ENCODE measurements at places on chromosomes 1 and 21.

- DNase-seq: no peak
These were observed 543 bp upstream of the MARK1 start for GRCh38 chr1:220527279-220527907.

GRCh38 chr1:23791516-23792047 lies 637 bp downstream of the LYPLA2 start:
- no peak for DNase-seq

DNA sequence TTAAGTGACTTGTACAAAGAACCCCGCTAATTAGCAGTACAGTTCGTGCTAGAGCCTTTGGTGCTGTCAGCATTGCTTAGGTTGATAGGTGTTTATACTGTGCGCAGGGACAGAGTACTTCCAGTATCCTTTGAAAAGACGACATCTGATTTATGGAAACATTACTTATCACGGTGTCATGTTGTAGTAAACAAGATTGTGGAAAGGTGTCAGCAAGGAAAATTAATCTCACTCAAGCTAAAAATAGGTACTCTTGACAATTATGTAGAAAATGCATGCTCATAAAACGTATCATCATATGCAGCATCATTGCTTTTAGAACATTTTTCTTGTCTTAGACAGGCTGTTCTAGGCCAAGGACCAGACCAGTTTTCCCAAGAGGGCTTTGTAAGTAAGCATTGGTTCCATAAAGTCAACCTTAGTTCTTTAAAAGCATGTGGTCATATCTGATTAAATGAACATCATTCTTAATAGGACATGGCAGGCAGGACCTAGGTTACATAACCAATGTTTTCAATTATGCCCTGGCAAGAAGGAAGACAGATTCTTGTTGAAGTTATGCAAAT lies 33.0 kb downstream of the SH3BGR start:
- no peak for DNase-seq

- DNase-seq: no peak
These were observed 128.7 kb downstream of the MAB21L3 start for GRCh38 chr1:116239916-116240315.

DNA sequence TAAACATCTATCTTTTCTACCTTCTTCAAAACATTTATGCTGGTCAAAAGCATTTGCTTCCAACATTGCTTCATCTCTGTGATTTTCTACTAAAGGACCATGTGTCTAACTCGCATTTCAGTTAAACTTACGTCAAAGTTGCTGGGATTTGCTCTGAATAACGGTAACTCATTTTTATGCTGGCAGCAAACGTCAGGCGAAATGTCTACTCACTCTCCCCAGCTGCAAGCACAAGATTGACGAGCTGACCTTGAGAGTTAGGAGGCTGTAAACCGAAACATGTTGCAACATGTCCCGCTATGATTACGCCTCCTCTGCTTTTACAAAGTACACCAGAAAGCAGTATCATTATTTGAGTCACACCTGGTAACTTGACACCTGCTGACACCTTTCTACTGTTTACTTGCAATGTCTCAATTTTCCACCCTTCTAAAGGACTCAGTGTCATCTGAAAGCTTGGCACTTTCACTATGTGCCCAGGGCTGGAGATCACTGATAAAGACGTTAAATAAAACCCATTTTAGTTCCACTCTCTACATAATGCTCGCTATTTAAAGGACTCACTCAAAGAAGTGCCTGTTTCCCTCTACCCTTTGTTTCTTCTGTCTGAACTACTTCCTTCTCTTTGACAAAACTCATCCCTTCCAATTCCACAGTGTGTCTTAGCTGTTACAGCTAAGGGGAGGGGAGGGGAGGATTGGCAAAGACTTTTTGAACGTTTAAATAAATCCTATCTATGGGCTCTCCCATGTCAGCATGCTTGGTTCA lies 111.9 kb downstream of the PTPN14 start:
- DNase-seq: no peak

DNA sequence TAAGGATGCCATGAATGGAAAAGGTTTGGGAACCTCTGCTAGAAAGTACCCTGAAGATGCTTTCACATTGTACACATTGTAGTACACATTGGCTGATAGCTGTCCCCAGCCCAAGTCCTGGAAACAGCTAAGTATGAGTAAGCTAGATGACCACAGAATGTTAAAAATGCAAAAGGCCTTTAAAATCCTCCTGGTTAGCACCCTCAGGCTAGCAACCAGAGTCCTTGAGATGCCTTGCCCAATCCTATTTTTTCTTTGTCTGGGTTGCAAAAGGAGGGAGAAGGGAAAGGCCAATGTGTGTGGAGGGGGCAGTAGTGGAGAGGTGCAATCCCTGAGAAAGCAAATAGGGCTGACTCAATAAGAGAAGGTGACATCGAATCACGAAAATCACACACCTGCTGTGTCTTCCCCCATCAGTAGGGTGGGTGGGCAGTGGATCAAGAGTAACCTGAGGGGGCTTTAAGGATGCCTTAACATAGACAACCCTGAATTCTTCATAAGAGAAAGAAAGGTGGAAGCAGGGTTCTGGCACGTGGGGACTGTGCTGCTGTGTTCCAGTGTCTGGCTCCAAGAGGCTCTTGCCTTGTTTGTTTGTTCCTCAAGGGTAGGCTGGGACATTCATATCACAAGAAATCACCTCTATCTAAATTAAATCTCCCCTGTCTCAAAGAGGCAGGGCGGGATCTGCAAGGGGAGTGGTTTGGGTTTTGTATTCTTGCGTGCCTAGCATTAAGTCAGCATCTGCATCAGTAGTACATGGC lies 266.2 kb upstream of the PLXNA2 start:
- no peak for DNase-seq

DNA sequence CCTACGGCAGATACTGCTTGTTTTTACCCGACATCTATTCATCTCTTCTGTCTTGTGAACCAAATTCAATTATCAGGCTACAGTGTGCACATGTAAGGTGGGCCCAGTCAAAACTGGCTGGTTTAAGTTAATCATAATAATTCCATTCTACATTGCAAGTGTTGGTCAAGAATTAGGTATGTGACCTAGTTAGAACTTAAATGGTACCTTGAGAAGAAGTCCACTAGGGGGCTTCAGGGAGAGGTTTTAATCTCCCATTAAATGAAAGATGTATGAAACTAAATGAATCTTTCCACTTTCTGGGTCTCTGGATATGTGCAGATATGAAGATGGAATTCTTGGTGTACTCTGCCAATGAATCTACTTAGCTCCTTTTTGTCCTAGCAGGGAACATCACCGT lies 187.1 kb downstream of the CDC42BPA start:
- DNase-seq: no peak

- DNase-seq: no peak
These were observed 3.3 kb downstream of the MX1 start for GRCh38 chr21:41429305-41429704.

DNA sequence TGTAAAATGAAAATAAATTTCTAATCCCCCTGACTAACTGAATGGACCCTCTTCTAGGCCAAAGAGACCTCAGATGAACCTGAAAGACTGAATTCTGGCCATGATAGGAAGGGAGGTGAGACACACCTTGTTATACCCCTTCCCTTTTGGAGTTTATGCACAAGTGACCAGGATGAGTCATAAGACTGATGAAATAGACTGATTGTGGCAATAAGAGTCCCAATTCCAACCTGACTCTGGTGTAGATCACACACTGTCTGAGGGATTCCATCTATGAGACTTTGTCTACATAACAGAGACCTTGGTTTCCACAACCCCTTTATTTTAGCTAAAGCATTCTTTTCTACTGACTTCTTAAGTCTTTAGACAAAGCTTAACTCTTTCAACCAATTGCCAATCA lies 13.5 kb upstream of the OR2G2 start:
- no peak for DNase-seq

- no peak for DNase-seq
These were observed 143.7 kb upstream of the ETS2 start for GRCh38 chr21:38661889-38662568.

DNA sequence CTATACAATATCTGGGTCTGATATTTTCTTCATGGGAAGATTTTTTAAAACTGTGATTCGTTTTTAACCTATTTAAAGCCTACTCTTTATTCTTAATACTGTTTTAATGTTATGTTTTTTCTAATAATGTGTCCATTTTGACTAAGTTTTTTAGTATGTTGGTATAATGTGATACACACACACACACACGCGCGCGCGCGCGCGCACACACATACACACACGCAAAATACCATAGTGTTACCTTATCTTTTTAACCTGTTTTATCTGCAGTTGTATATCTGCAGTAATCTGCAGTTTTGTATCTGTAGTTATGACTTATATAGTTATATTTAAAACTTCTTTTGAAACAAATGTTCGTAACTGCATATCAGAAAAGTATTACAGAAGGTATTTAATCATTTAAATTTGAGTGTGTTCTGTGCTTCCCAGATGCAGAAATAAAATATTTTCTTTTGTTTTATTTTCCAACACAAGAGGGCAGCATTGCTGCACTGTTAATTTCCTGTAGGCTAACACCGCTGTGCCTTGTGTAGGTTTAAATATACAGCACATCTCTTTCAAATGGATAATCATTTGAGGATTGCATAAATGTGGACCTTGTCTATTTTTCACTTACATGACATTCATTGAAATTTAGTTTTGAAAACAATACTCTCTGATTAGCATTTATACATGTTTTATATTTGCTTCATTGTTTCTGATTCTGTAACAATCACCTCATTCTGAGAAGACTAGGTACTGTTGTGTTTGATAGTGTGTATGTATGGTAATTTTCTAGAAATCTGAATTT lies 166.1 kb downstream of the PDE4B start:
- DNase-seq: no peak

- no peak for DNase-seq
These were observed 22.7 kb downstream of the INAVA start for GRCh38 chr1:200917291-200917817.

DNA sequence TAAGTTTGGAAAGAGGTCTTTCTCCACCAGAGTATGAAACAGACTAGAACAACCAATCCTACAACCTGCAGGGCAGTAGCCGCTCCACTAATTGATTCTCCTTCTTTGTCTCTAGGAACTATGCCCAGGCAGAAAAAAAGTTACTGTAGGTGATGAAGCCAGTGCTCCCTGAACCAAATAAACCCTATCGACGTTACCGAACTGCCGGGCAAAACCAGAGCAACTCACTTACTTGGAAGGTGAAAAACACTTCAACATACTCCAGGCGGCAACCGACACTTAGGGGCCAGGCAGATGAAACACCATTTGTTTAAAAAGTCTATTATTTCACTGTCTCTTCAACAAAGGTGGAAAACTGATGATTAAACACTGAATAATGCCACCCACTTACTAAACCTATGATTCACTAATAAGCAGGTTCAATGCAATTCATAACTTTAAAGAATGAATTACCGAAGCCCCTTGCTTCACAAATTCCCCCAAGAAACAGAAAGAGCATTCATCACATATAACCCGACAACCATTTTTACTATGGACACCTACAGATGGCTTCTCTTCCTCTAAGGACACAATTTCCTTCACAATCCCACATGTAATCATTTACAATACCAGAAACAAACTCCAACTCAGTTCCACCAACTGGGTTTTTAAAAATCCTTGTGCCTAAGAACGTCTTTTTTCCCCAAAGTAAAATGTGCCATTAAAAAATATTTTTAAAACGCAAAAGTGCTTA lies 1.6 kb downstream of the NRIP1 start:
- no peak for DNase-seq

DNA sequence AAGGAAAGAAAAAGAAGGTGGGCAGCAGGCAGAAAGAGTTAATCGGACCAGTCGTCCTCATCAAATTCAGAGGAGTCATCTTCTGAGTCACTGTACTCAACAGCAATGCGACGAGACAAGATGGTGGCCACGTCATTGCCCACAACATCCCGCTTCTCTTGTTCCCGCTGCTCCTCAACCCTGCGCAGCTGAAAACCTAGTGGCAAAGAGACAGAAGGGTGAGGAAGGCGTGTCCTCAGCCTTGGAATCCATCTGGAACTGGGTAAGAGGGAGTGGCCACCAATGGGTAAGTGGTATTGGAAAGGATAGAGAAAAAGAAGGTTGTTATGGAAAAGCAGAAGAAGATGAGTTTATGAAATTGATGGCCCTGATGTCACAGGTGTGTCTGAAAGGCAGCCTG lies 15.7 kb downstream of the GPR3 start:
- no peak for DNase-seq

DNA sequence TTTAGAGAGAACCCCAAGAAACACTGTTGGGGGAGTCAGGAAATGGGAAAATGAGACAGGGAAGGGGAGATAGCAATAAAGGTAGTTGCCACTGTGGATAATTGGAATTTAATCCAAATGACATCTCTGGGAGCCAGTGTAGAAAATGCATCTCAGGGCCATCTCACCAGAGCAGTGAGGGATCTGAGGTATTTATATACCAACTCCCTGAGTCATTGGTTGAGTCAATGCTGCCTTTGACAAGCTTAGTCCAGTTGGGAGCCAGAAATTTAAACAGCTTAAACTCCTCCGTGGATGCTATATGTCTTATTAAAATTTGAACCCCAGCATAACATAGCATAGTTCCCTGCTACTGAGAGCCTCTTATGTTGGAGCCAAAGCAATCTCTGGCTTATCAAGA lies 140.3 kb downstream of the SLC30A10 start:
- no peak for DNase-seq

- no peak for DNase-seq
These were observed 24.6 kb downstream of the B3GALT5 start for GRCh38 chr21:39637197-39637970.

GRCh38 chr1:84479998-84480397 lies 932 bp downstream of the RPF1 start:
- no peak for DNase-seq

GRCh38 chr1:31218705-31219104 lies 21.0 kb downstream of the NKAIN1 start:
- no peak for DNase-seq

DNA sequence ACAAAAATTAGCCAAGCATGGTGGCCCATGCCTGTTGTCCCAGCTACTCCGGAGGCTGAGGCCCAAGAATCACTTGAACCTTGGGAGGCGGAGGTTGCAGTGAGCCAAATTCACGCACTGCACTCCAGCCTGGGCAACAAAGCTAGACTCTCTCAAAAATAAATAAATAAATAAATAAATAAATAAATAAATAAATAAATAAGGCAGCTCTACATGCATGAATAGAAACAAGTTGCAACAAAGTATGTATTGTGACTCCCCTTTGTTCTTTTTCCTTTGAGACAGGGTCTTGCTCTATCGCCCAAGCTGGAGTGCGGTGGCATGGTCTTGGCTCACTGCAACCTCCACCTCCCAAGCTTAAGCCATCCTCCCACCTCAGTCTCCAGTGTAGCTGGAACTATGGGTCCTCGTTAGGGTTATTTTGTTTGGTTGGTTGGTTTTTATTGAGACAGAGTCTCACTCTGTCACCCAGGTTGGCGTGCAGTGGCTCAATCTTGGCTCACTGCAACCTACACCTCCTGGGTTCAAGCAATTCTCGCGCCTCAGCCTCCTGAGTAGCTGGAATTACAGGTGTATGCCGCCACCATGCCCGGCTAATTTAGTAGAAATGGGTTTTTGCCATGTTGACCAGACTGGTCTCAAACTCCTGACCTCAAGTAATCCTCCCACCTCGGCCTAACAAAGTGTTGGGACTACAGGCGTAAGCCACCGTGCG lies 8.0 kb downstream of the USP48 start:
- DNase-seq: no peak

DNA sequence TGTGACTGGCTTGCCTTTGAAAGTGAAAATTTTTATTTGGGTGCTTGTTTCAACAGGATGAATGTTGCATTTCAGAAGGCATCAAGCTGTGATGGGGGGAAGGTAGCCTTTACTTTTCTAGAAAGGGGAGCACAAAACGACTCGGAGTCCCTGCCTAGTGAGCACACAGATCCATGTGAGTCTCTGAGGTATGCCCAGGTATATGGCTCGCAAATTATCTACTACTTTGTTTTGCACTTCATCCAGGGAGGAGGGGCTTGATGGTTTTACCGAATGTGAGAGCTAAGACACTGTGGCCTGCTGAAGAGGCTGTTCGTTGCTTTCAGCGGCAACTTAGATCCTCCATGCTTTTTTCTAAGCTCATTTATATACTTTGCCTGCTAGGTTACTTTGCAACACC lies 537.7 kb upstream of the PTBP2 start:
- DNase-seq: no peak
